ENCODE measurements at places on chromosomes 13 and 19. TPM values are rescaled to one million over a fixed set of nuclear protein-coding genes. Genes with fewer than 3 reads are reported as not detected.

- DNase-seq = no peak
Measured at GRCh38 chr19:2579678-2580280, 103.9 kb downstream of the GADD45B start.

GRCh38 chr13:39419068-39419467 is 183.9 kb downstream of the LHFPL6 start:
- no peak for DNase-seq

GRCh38 chr13:108996430-108996829 is 367.0 kb downstream of the MYO16 start:
- DNase-seq = no peak

- DNase-seq = peak; percentile 74
Measured at GRCh38 chr13:110615322-110616102, at the start of gene NAXD. Gene NAXD (plus strand): TSS chr13:110615545. CDS start chr13:110615602, 57 bp downstream.

The JOSD2 gene
- 26.7 TPM for total RNA-seq

GRCh38 chr13:30870049-30870884 is 35.8 kb upstream of the MEDAG start:
- DNase-seq = no peak

The C19orf81 gene
- 4.4 TPM for total RNA-seq

GRCh38 chr13:100855151-100855550 is 180.6 kb upstream of the TMTC4 start:
- DNase-seq = no peak

DNA sequence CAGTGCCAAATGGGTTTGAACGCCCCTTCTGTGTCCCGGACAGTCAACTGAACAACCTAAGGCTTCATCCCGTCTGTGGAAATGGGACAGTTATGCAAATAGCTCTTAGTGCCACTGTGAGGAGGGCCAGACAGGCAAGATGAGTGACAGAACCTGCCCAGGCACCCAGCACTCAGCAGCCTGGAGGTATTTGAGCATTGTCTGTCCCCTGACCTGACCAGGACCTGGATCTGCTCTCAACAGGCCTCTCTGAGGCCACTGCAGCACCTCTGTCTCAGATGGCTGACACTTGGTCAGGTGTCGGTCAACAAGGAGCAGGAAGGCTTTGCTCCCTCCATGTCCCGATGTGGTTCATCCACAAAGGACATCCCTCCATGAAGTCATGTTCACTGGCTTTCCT is 67.9 kb downstream of the CCDC70 start:
- no peak for DNase-seq

DNA sequence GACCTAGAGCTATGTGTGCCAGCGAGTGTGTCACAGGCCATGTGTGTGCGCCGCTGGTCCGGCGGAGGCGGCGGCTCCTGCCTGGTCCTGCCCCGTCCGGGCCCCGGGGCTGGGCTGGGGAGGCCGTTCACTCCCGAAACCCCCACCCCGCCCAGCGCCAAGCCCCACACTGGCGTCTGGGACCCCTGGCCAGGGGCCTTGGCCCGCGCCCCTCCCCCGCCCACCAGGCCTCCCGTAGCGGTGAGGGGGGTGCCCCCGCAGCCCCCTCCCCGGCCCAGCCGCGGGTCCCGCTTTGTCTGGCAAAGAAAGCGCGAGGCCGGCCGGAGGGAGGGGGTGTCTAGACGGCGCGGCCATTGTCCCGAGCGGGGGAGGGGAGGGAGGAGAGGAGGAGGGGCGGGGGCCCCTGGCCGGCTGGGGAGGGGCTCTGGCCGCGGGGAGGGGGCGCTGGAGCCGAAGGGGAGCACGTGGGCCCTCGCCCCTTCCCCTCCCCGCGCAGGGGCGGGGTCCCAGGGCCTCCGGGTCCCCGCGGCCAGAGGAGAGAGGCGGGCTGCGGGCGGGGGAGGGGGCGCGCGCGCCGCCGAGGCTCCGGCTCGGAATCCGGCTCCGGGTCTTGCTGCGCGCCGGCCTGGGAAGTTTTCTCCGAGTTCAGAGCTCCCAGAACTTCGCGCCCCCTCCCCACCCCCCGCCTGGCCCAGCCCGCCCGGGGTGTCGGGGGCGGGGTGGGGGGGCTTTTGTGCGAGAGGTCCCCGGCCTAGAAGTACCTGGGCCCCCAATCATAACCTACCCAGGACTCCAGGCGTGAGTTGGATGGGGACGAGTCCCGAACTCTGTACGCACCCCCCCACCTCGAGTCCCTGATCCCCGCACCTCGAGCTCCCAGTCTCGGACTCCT is 888 bp downstream of the NOTCH3 start:
- no peak for DNase-seq

- no peak for DNase-seq
Measured at GRCh38 chr13:28564030-28564429, 69.1 kb upstream of the FLT1 start.

DNA sequence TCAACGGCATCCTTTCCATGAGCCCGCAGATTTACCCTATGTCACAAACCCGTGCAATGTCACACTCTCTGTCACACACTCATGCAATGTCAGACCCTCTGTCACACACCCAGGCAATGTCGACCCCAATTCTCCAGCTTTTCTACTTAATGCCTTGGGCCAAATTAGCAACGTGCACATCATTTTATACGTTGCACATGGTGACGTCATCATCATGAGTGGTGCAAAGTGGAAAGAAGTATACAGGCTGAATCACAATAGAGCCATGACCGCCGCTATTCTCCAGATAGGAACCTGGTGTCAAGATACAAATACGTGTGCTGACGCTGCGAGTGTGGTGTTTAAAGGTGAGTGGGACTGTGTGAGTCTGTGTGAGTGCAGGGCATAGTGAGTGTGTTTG is 21.7 kb upstream of the ZNF845 start:
- no peak for DNase-seq

DNA sequence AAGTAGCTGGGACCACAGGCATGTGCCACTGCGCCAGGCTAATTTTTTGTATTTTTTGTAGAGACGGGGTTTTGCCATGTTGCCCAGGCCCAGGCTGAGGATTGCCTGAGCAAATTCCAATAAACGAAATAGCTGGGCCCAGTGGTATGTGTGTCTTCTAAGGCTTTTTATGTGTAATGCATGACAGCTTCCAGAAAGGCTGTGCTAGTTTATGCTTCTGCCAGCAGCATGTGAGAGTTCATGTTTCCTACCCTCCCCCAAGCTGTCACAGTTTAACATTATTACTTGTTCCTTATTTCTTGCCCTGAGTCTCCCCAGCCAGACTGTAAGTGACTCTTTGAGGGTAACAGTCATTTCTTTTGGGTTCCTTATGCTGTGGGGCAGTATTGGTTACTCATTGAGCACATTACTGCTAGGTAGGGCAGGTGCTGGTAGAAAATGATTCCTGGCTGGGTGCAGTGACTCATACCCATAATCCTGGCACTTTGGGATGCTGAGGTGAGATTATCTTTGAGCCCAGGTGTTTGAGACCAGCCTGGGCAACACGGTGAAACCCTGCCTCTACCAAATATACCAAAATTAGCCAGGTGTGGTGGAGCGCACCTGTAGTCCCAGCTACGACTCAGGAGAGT is 13.6 kb downstream of the GPATCH1 start:
- no peak for DNase-seq

DNA sequence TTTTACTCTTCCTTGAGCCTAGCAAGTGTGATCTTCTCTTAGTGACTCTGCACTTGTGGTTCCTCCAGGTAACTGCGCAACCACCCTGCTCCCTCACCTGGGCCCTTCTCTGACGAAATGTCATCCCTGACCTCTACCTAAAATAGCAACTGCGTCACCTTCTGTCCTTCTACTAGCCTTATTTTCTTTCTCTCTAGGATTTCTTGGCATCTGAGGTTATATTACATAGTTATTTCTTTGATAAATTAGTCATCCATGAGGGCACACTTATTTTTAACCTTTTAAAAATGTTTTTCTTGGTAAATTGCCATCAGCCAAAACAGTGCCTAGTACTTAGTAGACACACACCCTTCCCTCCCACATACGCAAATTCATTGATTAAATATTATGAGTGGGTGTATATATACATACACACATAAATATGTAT is 355.5 kb downstream of the ENOX1 start:
- DNase-seq = no peak

DNA sequence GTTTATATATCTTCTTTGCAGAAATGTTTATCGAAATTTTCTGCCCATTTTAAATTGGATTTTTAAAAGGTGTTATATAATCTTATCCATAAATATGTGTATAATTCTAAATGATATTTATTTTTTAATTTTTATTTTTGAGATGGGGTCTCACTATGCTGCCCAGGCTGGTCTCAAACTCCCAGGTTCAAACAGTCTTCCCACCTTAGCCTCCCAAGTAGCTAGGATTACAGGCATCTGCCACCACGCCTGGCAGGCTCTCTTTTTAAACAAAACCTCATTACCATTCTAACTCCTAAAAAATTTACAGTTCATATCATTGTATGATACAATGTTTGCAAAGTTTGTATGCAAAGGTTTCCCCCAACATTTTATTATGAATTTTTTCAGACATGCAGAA is 7.2 kb downstream of the LGALS7B start:
- no peak for DNase-seq

GRCh38 chr19:35155441-35155840 is 906 bp downstream of the FXYD5 start:
- DNase-seq = no peak

GRCh38 chr19:3857449-3858003 is 11.3 kb downstream of the ZFR2 start:
- DNase-seq = peak; percentile 5

DNA sequence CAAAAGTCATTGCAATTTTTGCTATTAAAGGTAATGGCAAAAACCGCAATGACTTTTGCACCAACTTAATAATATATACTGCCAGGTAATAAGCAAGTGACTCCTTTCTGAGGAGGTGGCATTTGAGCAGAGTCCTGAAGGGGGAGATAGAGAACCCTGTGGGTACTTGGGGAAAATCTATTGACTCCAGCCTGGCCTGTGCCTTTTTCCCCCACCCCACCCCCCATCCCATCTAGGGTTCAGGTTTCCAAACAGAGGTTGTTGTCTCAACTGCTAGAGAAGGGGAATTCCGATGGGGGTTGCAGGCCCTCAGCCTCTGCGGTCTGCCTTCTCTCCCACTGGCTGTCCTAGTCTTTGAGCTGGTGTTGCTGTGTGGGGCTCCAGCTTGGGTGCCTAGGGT is 11.5 kb downstream of the S1PR2 start:
- DNase-seq = no peak

Data from kidney epithelial cell (primary cell).